ENCODE measurements at places on chromosomes 1 and 21. TPM values are rescaled to one million over a fixed set of nuclear protein-coding genes. Genes with fewer than 3 reads are reported as not detected.

DNA sequence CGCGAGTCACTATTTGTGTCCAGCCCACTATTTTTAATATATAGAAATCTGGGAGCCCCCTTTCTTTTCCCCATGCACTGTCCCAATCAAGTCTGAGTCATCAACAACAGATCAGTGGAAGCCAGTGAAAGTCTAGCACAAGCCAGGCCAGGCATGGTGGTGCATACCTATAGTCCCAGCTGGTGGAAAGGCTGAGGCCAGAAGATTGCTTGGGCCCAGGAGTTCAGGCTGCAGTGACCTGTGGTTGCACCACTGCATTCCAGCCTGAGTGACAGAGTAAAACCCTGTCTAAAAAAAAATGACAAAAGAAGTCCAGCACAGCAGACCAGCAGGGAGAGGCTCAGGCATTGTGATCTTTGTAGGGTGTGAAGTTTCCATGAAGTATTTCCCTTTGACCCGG lies 9.0 kb upstream of the RPL5 start:
- no peak for DNase-seq

DNA sequence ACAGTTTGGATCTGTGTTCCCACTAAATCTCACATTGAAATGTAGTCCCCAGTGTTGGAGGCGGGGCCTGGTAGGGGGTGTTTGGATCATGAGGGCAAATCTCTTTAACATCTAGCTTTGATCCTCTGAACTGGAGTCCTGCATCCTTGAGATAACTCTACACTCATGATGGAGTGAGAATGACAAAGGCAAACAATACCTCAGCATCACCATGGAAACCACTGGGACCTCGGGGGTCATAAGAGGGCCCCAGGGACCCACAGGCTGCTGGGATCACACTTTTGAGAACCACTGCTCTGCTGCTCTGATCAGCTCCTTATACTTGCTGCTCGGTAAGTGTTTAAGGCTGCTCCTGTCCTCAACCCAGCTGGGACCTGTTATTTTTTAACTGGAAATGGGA lies 13.4 kb upstream of the OBSCN start:
- DNase-seq = no peak

- DNase-seq = no peak
These were observed 538 bp downstream of the GBP2 start for GRCh38 chr1:89125240-89125912.

- no peak for DNase-seq
These were observed 40.6 kb upstream of the DUSP10 start for GRCh38 chr1:221782477-221782876.

The LAMC2 gene
- total RNA-seq = not detected

The BLZF1 gene
- 31.6 TPM for total RNA-seq

The GBP3 gene
- total RNA-seq = 45.9 TPM

The RGS2 gene
- total RNA-seq = 17.5 TPM

The IL19 gene
- total RNA-seq = not detected

The OR2L8 gene
- not detected for total RNA-seq

The ZSWIM5 gene
- 1.7 TPM for total RNA-seq
